Stimulated activated CD4-positive, alpha-beta T cell treated with anti-CD3 and anti-CD28 coated beads, Interleukin-15, amount 100 ng/mL, for 48 hours (primary cell): ENCODE measurements at places on chromosomes 7 and 10.

DNA sequence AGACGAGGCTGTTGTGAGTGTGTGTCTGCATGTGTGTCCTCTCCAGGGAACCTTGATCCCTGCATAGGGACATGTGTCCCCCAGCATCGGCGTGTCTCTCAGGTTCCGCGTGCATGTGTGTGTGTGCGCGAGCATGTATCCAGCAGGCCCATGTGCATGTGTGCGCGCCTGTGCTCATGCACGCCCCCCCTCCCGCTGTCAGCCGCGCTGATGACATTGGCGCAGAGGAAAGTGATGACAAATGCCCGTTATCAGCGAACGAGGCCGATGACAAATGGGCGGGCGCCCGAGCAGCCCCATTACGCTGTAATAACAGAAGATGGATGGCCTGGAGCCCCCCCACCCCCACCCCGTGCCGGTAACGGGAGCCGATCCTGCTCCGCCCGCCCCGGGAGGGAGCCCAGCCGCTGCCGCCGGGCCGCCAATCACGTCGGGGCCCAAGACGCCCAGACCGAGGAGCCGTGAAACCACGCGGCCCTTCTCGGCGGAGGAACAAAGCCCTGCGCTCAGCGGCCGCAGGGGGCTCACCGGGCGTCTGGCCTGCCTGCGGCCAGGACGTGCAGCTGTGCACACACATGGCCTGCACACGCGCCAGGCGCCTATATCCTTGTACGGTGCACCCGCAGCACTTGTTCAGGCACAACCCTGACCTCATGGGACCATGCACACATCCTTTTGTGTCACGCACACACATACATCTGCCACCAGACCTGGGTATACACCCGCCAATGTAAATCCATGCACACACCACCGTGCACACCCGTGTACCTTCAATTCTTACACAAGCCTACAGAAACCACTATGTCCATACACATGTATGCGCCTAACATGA is 21.5 kb downstream of the POLL start:
- DNase-seq, result no peak

DNA sequence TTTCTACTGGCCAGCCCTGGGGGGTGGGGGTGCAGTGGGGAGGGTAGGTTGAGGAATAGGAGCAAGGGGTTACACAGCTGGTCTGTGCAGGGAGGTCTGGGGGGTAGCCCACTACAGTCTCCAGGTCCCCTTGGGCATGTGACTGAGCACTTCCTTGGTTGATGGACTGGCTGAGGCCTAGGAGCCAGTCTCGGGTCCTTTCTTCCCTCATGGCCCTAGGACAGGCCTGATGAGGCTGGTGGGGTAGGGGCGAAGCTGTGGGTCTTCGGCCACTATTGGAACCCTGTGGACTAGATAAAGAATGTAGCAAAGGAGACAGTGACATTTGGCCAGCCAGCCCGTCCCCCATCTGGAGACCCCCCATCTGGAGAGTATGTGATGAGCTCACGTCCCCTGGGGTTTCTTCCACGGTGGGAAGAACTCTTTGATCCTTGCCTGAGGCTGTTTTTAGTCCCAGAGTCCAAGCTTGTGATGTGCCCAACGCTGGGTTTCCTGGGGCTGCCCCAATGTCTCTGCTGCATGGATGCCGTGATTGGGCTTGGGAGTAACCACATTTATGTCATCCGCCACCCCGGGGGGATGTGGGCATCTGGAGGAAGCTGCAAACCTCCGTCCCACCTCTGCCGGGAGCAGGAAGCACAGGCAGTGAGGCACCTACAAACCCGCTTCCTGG is 20.7 kb downstream of the FAM241B start:
- no peak for DNase-seq

DNA sequence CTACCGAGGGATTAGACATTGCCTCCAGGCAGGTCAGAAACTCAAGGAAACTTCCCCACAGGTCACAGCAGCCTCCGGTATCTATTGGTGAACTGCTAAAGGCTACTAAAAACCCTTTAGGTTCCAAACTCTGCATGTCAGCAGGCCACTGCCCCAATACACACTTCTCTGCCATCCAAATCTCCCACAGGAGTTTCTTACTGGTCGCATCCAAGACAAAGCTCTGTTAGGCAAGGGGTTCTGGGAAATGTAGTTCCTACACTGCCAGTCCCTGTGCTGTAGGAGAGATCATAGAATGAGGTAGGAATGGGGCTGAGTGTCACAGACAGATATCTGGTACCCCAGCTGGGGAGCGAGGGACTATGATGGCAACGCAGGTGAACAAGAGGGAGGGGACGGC is 757.0 kb upstream of the C7orf33 start:
- no peak for DNase-seq

GRCh38 chr10:113263056-113263455 is 289.8 kb upstream of the HABP2 start:
- DNase-seq, result no peak

GRCh38 chr7:114502454-114503254 is 88.0 kb downstream of the FOXP2 start:
- DNase-seq, result no peak

GRCh38 chr10:79070081-79070605 is 1.4 kb downstream of the ZMIZ1 start:
- no peak for DNase-seq

DNA sequence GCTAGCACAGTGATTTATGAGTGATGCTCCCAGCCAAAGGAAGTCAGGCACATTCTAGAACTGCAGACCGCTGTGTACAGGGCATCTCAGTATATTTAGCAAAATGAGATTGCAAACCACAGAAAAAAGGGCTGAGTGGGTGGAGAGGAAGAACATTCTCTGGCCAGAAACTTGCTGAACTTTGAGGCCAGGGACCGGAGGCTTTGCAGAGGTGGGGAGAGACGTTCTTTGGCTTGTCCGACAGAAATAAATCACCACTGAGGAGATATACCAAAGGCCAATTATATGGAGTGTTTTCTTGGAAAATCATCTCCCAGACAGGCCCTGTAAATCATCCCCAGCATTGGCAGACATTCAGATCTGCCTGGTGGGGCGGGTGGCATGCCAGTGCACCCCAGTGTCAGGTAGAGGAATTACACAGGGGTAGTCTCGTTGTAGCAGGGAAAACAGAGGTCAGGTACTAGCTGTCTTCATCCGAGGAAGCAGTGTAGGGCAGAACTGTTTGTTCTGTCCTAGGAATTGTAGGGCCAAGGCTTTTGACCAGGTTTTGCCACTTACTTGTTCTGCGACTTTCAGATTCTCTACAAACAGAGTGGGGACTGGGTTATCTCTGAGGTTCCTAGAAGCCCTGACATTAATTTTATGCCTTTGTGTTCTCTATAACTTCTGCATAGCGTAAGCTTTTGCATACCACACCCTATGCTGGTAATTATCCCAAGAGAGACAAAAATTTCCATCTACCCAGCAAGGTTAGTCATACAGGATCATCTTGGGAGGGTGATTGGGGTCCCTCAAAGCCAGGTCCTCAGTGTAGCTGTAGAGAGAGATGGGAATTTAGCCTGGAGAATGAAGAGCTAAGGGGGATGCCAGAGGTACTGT is 655.6 kb downstream of the LRMDA start:
- DNase-seq, result no peak

- DNase-seq, result no peak
Observed at GRCh38 chr7:8322667-8323066, 60.7 kb upstream of the ICA1 start.

- no peak for DNase-seq
Observed at GRCh38 chr7:148044173-148044572, 546.4 kb upstream of the C7orf33 start.

DNA sequence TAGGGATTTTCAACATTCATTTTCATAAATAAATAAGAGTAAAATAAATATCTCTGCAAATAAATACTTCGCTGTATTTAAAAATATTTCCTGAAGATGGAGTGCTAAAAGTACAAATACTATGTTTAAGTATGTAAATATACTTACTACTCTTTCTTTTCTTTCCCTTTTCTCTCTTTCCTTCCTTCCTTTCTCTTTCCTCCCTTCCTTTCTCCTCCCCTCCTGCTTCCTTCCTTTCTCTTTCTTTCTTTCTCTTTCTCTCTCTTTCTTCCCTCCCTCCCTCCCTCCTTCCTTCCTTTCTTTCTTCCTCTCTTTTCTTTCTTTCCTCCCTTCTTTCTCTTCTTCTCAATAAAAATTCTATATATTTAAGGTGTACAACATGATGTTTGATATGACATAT is 496.1 kb downstream of the CCSER2 start:
- DNase-seq, result no peak

- no peak for DNase-seq
Observed at GRCh38 chr10:50316695-50317648, 65.7 kb upstream of the ASAH2 start.

DNA sequence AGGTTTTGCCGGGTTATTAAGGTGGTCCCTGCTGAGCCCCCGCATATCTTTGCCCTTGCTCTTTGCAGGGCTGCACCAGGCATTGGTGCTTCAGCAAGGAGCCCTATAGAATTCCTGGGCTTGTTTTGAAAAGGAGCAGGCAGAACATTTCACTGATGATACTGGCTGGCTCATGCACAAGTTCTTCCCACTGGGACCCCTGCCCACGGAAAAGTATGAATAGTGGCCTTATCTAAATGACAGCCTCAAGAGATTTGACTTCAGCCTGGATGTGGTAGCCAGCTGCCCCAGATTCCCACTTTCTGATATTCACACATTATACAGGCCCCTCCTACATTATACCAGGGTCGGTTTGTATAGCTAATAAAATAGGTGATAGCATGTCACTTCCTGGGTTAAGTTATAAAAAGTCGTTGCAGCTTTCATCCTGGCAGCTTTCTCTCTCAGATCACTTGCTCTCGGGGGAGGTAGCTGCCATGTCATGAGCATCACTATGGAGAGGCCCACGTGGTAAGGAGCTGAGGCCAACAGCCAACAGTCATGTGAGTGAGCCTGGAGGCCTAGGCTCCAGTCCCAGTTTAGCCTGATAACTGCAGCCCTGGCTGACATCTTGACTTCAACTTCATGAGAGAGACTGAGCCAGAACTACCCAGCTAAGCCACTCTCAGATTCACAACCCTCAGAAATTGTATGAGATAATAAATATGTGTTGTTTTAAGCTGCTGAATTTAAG is 16.8 kb upstream of the CRTAC1 start:
- DNase-seq, result no peak

DNA sequence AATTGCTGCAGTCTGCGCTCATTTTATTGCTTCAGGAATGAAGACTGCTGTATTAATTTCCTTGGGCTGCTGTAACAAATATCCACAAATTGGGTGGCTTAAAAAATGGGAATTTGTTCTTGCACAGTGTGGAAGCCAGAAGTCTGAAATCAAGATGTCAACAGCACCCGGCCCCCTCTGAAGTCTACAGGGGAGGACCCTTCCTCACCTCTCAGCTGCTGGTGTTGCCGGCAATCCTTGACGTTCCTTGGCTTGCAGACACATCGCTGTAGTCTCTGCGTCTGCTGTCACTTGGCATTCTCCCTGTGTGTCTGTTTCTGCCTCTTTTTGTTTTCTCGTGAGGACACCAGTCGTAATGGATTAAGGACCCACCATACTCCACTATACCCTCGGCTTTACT is 166.2 kb downstream of the PTPN20 start:
- DNase-seq, result no peak

DNA sequence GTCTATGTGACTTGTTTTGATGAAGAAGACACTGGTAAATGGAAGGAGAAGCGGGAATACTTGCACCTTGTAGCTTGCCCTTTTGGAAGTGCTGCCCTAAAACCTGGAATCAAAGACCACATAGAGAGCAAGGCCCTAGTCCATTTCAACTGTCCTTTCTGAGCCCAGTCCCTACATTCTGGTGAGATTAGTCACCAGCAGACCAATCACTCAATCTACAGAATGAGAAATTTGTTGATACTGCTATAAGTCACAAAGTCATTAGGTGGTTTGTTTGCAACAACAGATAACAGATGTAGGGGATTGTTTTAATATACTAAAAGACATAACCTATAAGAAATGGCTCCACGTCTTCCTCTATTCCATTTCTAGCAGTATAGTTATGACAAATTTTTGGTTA is 33.6 kb downstream of the WASL start:
- DNase-seq, result no peak

DNA sequence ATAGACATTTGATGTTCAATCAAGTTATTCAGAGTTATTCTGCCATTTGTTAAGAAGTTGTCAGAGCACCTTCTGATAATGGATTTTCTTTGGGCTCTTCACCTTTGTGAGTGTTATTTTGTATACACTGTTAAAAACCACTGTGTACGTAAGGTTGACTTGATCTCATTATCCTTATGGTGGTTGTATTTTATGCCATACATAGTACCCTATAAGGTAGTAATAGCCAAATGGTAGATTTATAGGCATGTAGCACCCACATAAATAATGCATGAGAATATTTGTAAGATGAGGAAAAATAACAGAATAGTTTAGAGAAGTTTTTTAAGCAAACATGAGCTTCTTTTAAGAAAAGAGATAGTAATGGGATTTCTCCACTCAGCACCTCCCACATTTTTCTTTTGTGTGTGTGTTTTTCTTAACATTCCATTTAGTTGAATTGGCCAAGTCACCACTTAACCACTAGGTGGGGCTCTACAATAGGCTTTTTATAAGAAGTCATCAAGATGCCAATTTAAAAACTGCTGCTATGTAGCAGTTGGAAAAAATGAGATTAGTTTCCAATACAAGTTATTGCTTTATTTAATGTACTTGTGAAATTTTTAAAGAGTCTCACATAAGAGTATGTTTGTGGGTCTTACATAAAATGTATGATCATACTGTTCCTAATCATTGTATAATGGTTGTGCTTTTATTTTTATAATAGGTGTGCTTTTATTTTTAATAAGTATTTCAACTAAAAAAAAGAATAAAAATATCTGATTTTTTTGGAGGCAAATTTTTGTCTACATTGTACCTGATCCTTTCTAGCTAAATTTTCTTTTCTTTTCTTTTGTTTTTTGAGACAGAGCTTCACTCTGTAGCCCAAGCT is 41.1 kb upstream of the STMP1 start:
- DNase-seq, result no peak

- DNase-seq, result no peak
Observed at GRCh38 chr7:93146036-93146435, 2.1 kb downstream of the SAMD9L start.

GRCh38 chr10:92742331-92743228 is 52.8 kb downstream of the HHEX start:
- no peak for DNase-seq

DNA sequence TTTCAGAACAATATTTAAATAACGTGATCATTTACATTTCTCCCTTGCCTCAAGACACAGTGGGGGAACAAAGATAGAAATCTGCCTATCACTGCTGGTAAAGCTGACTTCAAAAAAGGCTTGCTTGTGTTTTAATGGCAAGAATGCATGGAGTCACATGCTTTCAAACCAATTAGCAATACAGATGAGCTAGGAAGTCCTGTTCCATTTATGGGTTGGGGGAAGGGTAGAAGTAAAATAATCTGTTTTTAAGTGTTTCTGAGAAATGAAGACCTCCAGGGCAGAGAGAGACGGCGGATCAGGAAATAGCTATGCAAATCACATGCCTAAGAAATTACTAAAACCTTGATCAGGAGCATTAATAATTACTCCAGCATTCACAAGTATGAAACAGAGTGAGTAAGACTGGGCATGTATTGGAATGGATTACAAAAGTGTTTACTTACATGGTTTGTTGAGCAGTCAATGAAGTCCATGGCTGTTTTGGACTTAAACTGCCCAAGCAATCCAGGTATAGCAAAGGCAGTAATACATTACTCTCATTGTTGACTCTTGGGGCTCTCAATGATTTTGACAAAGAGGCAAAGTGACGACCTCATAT is 142.0 kb downstream of the ARID5B start:
- DNase-seq, result no peak

- no peak for DNase-seq
Observed at GRCh38 chr7:128442356-128442755, 13.3 kb upstream of the HILPDA start.
